ENCODE measurements at places on chromosomes 1 and 21.

DNA sequence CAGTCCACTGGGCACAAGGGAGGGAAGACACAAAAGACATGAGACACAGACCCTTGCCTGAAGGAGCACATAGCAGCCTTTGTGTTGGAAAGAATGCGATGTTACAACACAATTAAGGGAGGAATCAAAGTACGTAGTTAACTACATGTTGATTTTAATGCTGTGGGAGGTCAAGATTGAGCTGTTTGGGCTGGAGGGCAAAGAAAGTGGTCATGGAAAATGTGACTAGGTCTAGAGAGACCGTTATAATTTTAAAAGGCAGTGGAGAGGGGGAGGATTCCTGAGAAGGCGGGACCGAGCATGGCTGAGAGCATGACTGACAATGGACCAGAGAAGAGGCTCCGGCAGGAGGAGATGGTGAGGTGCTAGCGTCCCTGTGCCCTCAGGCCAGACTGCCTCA lies 111.8 kb upstream of the ATP1A1 start:
- no peak for DNase-seq

GRCh38 chr1:67937651-67938050 lies 104.4 kb upstream of the GNG12 start:
- no peak for DNase-seq

DNA sequence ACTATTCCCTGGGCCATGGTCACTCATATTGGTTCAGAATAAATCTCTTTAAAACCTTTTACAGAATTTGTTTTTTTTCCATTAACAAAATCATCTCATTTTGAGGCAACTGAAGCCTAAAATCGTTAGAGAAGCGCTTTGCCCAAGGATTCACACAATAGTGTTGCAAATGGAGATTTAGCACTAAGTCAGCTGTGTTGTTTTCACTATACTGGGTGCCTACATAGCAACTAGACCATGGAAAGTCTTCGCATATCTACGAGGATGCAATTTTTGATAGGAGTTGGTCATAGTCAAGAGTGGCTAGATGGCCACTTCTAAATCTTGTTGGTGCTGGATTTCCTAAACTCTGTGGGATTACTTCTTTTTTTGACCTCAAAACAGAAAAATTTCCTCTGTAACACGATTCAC lies 530 bp upstream of the TIPRL start:
- DNase-seq, result no peak

- no peak for DNase-seq
Observed at GRCh38 chr21:34553151-34553952, 41.3 kb upstream of the KCNE1 start.

DNA sequence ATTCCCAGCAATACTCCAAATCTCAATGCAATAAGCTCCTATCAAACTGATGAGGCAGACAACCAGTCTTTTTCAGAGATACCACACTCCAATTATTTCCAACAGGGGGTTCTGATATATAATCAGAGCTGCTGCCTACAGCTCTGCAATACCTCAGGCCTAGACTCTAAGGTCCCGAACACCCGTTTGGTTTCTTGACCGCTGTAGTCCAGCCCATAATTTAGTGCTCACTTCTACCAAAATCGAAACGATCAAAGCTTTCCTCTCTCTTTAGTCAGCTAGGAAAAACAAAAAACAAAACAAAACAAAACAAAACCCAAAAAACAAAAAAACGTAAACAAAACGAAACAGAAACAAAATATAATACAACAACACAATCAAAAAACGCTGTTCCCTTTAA lies 453.0 kb downstream of the NEGR1 start:
- DNase-seq, result no peak

DNA sequence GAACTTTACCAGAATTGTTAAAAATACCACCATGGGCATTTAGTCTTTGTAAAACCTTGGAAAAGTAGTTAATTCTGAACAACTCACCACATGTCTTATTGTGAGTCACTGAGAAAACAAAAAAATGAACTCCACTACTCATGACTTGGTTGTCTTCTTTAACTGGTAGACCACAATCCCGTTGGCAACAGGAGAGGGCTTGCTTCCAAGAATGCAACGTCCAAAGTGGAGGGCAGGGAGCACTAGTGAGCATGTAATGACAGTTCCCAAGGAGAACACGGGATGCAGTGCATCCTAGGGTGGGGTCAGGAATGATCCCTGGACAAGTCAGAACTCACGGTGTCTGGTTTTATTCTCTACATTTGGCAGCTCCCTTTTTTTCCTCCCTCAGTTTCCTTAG lies 15.2 kb upstream of the HMCN1 start:
- no peak for DNase-seq

DNA sequence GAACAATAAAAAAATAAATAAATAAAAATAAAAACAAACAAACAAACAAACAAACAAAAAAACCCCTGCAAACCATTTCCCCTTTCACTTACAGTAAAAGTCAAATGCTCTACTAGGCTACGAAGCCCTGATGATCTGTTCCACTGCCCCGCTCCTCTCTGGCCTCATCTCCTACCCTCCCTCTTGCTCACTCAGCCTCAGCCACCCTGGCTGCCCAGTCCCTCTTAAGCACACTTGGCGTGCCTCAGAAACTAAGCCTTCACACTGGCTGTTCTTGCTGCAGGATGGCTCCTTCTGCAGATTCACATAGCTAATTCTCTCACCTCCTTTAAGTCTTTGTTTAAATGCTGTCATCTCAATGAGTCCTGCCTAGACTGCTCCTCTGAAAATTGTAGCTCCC lies 30.8 kb upstream of the UHMK1 start:
- no peak for DNase-seq

- DNase-seq, result no peak
Observed at GRCh38 chr1:219299420-219299819, 125.7 kb downstream of the LYPLAL1 start.

DNA sequence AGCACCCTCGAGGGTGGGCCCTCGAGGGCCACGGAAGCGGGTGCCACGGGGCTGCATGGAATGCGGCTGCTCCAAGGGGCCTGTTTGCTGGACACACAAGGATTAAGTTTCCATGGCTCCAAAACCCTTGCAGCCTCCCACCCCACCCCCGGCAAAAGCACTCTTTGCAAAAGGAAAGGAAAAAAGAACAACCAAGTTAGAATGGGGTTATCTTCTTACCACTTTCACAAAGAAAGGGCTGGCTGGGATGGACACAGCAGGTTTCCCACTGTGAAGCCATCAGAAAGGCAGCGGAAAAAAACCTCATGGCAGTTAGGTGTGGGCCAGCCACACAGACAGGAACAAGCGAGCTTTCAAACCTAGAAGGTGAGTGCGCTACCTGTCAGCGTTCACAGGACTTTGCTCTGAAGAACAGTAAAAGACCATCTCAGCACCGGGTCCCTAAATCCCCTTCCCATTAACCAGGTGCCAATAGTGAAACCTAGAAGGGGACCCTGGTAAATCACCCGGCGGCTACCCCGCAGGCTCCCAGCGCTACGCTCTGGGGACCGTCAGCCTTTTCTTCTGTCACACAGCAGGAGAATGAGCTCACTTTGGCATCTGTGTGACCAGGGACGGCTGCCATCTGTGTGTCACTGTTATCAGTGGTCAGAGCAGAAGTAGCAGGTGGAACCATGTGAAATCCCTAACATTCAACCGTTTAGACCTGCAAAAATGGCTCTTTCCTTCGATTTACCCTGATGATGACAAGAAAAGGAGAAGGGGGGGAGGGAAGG lies 93.0 kb downstream of the SIM2 start:
- no peak for DNase-seq

DNA sequence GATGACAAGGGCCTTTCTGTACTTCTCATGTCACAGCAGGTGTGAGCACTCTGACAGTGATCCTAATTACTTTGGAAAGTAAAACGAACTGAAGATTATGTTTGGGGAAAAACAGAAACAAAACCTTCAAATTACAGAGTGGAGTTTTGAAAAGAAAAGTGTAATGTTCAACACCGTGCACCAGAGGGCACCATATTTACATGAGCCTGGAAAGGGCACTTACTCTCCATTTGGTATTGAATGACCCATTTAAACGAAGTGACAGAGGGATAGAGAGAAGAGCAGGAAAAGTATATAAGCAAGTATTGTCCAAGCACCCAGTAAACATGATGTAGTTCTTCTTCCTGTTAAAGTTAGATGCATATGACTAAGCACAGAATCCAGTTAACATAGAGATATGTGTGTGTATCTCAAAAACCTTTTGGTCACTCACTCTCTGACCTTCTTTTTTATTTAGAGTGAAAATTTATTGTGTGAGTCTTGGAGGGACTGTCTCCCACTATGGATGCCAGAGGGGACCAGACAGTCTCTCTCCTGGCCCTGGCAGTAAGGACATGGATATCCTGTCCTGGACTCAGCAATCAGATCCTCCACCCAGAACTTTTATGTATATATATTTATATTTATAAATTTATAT lies 3.8 kb upstream of the RGSL1 start:
- peak; percentile 3 for DNase-seq

GRCh38 chr1:194512957-194513356 lies 1326.5 kb upstream of the B3GALT2 start:
- DNase-seq, result no peak

- DNase-seq, result peak; percentile 41
Observed at GRCh38 chr21:42026082-42026435, 15.9 kb upstream of the ZBTB21 start.

- DNase-seq, result no peak
Observed at GRCh38 chr1:36876990-36877389, 157.3 kb downstream of the GRIK3 start.

DNA sequence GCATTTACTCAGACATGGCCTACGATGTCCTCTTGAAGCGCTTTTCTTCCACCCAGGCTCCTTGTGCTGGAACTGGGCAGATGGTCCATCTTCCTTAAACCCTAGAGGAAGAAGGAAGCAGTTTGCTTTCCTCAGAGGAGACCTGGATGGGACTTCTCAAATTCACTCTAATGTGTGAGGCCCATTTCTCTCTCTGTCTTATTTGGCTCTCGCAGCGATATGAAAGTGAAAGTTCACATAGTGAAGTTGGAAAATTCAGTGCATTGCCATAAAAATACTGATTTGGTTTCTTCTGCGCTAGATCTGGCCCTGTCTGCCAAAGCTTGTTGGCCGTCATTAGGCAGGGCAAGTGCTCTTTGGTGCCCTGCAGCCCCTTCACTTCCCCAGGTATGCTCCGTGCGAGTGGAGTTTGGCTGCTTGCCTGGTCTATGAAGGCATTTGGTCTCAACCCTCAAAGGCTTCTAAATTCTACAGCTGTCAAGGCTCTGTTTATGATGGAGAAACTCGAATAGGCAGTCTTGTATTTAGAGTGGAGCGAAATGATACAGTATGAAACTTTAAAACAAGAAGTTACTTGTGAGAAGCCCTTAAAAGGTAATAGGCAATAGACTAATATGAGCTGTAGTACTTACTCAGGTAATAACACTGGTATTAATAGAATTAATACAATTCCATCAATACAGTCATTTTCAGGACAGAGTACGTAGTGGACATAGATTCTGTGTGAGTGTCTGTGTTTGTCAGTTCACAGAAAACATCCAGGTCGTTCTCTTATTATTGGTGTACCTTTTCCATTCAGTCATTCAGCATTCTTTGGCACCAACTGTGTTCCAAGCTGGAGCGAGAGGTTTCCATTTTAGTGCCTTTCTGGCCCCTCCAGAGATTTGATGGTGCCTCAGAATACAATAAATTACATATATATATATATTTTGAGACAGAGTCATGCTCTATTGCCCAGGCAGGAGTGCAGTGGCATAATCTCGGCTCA lies 20.5 kb downstream of the SZRD1 start:
- DNase-seq, result no peak

DNA sequence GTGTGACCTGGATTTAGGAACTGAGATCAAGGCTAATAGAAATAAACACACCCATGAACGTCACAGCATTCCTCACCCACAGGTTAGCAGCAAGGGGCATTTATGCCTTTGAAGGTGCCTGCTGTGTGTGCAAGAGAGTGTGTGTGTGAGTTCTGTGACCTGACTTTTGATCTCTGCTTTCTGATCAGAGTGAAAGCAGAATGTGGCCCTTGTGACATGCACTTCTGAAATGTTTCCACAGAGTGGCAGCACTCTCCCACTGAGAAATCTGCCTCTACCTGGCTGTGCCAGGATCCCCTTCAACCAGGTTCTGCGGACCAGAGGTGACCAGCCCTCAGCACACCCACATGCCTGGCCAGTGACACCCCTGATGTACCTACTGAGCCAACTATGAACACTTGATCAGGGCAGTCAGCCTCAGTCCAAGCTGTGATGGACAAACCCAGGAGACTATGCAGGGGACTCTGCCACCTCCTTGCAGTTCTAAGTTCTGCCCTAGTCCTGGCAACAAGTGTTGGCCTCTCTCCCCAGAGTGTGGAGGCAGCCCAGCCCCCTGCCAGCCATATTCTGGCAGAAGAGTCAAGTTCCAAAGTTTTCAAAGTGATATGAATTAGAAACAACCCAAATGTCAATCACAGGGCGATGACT lies 41.0 kb downstream of the RXRG start:
- DNase-seq, result peak; percentile 33

- no peak for DNase-seq
Observed at GRCh38 chr1:186629341-186629740, 50.9 kb downstream of the PTGS2 start.

GRCh38 chr1:64493831-64494230 lies 23.9 kb downstream of the CACHD1 start:
- no peak for DNase-seq

GRCh38 chr1:224321706-224322105 lies 8.3 kb downstream of the NVL start:
- no peak for DNase-seq

GRCh38 chr1:55547405-55547804 lies 332.2 kb upstream of the USP24 start:
- DNase-seq, result no peak

GRCh38 chr1:118928739-118929554 lies 59.2 kb downstream of the TBX15 start:
- DNase-seq, result no peak

DNA sequence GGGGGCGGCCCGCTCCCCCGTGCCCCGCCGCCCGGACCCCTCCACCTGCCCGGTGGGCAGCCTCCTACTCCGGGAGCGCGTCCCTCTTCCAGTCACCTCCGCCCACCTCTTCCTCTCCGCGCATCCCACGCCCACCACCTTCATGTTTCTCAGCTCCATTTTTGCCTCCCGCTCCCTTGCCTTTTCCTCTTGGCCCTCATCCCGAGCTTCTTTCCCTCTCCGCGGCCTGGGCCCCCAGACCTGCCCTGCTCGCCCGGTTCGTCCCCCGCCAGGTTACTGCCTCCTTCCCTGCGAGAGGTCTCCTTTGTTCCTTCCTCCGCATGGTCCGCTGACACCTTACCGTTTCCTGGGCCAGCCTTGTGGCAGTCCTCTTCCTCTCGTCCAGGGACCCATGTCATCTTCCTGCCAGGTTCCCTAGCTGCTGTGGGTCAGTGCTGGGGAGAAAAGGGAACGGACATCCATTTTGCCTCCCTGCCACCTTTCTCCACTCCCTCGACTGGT lies 563 bp downstream of the QSOX1 start:
- DNase-seq, result no peak

GRCh38 chr21:38489729-38490128 lies 8.5 kb downstream of the ERG start:
- DNase-seq, result no peak

GRCh38 chr21:43926196-43926595 lies 61.2 kb downstream of the AGPAT3 start:
- no peak for DNase-seq

DNA sequence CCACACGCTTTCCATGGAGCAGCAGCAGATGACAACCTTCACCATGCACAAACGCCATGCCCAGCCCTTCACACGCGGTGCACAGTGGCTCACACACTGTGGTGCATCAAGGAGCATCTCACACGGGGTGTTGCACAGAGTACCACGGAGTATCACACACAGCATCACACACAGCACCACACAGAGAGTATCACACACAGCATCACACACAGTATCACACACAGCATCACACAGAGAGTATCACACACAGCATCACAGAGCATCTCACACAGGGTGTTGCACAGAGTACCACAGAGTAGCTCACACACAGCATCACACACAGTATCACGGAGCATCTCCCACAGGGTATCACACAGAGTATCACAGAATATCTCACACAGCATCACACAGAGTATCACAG lies 122.2 kb upstream of the RAB4A start:
- no peak for DNase-seq

Data from right kidney (tissue), 9 donors.